ENCODE measurements at places on chromosomes 6 and 20.

DNA sequence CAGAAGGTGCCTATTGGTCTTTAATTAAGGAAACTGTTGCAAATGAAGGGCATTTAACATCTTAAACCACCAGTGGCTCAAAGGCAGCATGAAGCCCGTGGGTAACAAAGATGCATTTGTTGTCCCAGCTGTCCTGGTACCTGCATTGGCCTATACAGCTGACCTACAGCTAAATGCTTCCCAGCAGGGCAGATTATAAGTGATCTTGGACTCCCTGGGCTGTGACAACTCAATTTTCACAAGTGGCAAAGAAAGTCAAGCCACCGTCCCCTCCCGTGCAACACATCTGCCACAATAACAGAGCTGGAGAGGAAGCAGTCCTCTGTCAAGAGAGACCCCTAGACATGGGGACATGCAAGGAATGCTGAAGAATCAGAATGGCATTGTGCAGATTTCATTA, 31.5 kb upstream of the EDN3 start:
- DNase-seq: no peak

DNA sequence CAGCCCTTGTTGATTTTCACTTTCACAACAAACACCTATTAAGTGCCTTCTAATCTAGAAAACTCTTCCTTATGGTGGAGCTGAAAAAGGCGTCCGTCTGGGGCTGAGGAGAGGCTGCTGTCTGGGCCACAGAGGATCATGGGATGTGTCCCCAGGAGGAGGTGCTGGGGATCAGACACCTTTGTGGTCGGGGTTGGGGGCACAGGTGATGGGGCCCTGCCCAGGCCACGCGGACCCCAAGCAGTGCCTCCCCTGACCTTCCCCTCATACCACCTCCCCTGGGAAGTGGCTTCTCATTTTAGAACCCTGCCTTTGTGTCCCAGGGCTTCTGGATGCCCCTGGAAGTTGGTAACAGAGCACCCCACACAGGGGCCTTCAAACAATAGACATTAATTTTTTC, 41.1 kb downstream of the SUN5 start:
- DNase-seq: no peak

- peak; percentile 69 for DNase-seq
Measured at GRCh38 chr6:118748311-118749062, 97.1 kb upstream of the CEP85L start.

DNA sequence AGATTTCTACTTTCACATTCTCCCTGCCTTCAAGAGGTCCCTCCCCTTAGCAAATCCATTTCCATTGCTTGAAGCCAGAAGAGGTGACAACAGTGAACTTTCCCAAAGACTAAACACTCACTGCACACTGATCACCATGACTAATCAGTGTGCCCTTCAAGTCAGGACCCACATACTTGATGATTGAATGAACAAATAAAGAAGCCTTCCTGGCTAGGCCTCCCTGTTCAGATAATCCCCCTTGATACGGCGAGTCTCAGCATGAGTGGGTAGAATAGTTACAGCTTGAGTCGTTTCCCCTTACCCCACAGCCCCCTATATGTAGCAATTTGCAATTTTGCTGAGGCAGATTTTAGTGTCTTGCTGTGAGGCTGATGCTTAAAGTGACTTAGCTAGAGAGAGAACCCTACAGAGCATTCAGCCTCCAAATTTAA, 102.2 kb downstream of the UNC5CL start:
- DNase-seq: peak; percentile 93

GRCh38 chr6:34586327-34587040, 30.4 kb upstream of the SPDEF start:
- DNase-seq: no peak

DNA sequence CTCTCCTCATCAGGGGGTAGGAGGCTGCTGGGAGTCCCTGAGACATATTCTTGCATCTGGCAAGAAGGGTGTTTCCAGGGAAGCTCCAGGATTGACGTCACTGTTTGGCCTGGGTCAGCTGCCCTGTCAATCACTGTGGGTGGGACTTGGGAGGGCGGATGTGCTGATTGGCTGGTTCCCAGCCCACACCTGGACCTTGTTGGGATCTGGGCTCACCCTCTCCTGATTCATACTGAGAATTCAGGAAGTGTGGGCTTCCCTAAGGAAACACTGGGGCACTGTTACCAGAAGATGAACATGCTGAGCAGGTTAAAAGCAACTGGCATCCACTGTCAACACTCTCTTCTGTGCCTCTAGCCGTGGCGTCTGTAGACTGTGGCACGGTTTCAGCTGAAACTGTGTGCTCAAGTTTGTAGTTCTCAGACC, 36.5 kb downstream of the CDH26 start:
- peak; percentile 12 for DNase-seq

DNA sequence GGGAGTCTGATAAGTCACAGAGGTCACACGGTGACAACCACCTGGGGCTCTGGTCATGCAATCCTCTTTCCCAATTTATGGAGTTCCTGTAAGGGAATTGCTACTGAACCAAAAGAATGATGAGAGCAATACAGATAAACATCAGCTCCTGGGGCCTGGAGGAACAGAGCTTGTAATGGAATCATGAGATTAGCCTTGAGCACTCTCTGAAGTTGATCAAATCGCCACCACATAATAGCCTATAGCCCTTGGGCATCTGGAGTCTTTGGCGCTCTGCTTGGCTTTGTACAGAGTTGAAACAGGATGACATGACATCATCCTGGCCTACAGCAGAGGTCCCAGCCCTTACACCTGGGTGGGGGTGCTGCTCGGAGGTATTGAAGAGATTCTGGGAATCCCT, 154.3 kb upstream of the DTNBP1 start:
- DNase-seq: no peak

- DNase-seq: no peak
Measured at GRCh38 chr6:136783495-136784270, 8.6 kb downstream of the MAP3K5 start.

DNA sequence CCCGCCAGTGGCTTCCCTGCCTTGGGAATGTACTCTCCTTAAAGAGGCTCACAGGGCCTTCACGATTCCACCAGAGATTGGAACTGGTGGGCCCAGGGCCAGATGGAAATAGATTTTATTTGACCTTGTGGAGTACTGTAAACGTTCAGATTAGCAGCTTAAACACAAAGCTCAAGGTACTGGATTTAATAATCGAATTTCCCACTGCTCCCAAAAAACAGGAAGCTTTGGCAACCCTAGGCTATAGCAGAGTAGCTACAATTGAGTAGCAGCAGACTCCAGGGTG, 7.3 kb downstream of the SDCBP2 start:
- DNase-seq: no peak

- DNase-seq: no peak
Measured at GRCh38 chr6:62541502-62541901, 255.5 kb upstream of the KHDRBS2 start.

DNA sequence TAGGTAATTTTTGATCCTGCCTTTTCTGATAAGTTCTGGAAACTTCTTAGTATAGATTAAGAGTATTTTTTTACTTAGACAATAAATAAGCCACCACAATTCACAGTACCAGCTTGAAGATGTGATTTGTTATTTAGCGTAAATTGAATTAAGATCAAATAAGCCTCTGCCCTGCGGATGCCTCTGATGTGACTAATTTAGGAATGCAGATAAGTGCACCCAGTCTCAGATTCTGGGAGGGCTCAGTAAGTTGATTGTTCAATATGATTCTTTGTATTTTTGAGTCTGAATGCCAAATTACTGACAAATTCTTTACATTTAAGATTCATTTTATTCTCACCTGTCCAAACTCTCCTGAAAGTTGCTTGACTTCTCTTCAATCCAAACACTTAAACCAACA, 147.5 kb downstream of the THBS2 start:
- DNase-seq: no peak

GRCh38 chr6:110620065-110620464, 143.7 kb upstream of the SLC22A16 start:
- DNase-seq: no peak

- DNase-seq: peak; percentile 25
Measured at GRCh38 chr20:5168651-5169396, 42.0 kb downstream of the CDS2 start.

DNA sequence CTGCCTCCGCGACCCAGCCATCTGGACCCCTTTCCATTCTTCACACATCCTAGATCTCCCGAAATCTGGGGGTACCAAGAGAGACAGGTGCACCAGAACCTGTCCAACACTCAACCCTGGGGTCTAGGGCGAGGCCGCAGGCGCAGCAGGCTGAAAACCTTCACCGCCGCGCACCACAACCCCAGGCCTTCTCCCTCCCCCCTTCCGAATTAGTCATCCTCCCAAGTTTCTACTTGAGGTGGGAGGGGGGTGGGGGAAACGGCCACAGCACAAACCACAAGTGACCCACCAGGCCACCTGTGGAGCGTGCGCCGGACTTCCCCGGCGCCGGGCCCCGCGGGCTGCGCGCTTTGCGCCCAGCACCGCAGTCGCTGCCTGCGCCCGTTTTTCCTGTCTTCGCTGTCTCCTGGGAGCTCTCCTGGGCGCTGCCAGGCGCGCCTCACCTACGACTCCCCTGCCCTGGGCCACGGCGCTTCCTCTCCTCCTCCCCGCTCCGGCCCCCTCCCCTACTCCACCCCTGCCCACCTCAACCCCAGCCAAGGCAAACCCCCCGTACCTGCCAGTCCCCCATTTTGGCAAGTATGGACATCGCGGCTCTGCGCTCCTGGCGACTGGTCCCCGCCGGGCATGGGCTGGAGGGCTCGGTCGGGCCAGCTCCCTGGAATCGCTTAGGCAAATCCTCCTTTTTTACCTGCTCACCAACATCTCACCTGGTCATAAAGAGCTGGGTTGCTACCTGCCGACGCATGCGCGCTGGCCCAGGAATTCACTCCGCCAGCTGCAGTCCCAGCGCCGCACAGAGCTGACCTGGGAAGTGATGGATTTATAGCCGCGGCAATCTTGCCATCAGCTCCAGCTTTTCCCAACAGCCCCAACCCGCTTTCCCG, 4.2 kb upstream of the TFAP2A start:
- no peak for DNase-seq

- DNase-seq: no peak
Measured at GRCh38 chr20:326645-327185, 1.4 kb downstream of the SOX12 start.

- DNase-seq: no peak
Measured at GRCh38 chr20:12914804-12915203, 94.0 kb upstream of the SPTLC3 start.

DNA sequence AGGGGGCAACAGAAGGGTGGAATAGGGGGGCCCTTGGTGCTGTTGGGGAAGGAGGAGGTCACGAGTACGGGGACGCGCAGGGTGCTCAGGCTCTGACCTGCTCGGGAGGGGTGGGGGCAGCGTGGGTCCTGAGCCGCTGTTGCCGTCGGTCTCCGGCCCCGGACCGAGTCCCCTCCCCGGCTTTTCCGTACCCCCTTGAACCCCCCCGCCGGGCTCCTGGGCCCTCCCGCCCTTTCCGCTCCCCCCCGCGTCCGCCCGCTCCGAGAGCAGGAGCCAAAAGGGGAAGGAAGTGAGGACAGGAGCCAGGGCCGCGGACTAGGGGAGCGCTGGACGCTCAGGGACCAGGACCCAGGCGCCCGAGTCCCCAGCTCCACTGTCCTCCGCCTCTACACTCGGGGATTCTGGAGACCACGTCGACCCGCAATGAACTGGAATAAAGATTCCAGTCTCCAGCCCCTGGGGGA, at the start of gene RGL2:
TSS of gene RGL2 (minus strand) at position 170 of the 464 bp plus-strand sequence. CDS start 332 bp downstream, outside the sequence.
- peak; percentile 62 for DNase-seq

- no peak for DNase-seq
Measured at GRCh38 chr6:163839296-163839695, 424.8 kb downstream of the QKI start.

- no peak for DNase-seq
Measured at GRCh38 chr6:17945111-17945510, 42.3 kb downstream of the KIF13A start.

DNA sequence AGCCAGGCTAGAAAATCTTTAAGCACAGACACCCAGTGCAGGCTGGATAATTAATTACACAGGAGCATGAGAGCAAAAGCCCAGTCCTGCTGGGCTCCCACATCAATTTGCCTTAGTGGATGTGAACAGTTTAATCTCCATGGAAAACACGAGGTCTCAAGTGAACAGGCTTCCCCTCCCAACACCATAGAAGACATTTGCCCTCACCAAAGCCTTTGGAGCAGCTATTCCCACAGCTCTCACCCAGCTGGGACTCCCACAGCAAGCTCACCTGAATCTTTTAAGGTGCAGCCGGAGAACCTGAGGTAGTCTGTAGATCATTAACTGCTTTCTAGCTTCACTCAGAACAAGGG, 12.0 kb downstream of the TOMM6 start:
- DNase-seq: no peak

DNA sequence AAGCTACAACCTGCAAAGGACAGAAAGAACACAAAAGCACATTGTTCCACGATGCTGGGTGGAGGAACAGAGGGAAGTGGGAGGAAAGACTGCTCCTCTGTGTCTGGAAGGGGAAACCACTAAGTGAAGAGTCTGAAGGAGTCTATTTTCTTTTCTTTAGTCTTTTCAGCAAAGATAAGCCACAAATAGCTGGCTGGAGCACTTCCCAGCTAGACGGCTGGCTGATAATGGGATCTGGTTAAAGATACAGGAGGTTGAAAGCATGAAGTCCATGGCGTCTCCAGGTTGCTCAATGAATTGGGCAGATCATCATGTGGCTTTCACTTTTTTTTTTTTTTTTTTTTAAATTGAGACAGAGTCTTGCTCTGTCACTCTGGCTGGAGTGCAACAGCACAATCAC, 154.0 kb upstream of the KCNG1 start:
- DNase-seq: no peak

DNA sequence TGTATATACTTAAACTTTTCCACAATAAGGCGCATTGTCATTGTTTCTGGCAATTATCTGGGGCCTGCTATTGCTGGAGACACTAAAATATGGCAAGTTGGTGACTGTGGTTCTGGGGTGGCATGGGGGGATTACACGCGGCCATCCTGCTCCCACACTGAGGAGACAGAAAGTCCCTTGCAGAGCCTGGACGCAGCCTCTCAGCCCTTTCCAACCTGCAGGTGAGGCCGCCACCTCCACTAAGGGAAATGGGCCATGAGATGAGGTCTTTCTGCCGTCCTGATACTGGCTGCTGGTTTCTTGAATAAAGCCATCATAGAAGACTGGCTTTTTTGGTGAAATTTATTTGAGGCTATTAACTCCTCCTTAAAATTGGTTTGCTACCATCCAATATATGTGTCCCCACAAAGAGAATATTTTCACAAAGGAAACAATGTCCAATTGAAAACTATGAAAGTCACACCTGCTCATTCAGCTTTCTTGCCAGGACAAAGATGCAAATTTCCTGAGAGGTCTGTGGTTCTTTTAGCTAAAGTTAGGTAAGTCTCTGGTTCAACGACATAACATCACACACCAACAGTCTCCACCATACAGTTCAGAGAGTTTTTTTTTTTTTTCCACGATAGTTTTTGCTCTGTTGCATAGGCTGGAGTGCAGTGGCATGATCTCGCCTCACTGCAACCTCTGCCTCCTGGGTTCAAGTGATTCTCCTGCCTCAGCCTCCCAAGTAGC, 13.0 kb downstream of the TXNDC5 start:
- no peak for DNase-seq

DNA sequence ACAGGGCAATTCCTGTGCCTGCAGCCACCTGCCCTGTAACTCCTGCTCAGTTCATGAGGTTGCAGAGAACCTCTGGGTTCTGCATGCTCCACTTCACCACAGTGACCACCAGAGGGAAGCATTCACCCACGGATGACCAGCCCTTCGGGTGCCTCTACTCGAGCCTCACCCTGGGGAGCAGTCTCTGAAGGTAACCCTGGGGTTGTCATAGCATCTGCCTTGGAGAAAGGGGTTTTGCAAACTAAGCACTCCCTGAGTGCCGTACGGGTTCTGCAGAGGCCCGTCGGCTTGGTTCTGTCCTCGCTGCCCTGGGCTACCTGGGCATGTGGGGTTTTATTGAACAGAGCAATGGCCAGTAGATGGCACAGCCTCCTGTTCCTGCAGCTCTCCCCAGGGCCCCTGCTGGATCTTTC, 10.2 kb upstream of the CST5 start:
- DNase-seq: peak; percentile 27

Data from fibroblast of skin of abdomen (primary cell).